CD4-positive, alpha-beta T cell treated with Interleukin-6 at 100 ng/mL for 8 hours (primary cell): ENCODE measurements at places on chromosomes 4 and X.

DNA sequence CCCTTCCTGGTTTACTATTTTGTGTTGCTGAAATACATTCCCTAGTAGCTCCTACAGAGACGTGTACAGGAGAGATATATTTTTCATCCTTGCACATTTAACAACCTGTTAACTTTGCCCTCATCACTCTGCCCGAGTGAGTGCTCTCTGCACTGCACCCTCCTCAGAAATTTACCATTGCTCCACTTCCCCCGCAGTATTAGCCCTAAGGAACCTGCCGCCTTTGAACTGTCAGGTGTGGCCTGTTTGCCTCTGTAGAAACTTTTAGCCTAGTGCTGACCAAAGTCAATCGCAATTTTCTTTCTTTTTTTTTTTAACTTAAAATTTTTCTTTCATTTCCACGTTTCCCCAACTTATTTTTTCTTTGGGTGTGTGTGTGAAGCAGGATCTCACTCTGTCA, 46.6 kb upstream of the TBL1X start:
- DNase-seq: no peak

DNA sequence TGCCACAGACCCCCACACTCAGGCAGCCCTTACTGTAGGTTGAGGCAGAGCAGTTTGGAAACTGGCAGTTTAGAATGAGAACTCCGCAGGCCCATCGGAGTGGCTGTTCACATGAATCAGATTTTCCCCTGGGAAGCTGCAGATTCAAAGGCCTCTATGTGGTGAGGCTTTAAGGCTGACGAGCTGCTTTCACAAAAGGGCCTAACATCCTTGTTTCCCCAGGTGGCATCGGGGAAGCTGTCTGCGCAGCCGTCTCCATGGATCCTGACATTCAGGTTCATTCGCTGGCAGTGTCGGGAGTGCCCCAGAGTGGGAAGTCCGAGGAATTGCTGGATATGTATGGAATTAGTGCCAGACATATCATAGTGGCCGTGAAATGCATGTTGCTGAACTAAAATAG, 33.7 kb downstream of the TKTL1 start:
- DNase-seq: no peak

- DNase-seq: no peak
Observed at GRCh38 chr4:86613734-86614133, 19.6 kb downstream of the PTPN13 start.

DNA sequence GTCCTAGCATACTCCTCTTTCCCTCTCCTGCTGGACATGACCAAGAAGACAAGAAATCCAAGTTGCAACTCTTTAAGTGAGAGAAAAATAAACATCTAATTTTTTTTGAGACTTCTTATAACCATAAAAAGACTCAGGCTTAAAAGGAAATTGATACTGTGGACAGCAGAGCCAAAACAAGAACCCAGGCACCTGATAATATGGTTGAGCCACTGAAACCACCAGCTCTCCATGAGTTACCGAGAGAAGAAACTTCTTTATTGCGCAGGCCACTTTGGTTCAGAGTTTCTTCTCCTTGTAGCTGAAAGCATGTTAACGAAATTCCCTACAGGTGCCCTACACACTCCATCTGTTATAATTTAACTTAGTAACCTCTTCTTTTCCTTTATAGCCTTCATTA, 11.3 kb upstream of the SPCS3 start:
- no peak for DNase-seq

DNA sequence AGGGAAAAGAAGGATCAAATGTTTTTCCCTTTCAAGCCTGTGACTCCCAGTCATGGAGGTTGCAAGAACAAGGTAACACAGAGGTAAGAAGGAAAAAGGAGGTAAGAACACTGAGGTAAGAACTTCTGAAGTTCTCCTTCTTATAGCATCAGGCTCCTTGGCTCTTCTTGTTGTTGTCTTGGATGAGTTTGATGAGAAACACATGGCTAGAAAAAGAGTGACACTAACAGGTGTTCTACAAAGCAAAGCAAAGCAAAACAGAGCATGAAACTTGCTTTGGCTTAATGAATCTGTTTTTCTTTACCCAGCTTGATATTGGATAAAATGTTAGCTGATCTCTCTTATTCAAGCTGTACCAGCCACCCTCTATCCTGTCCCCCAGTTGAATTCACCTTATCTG, 231.2 kb upstream of the F9 start:
- DNase-seq: no peak

GRCh38 chrX:24694825-24695224, 1.1 kb downstream of the POLA1 start:
- no peak for DNase-seq

GRCh38 chrX:5113128-5113527, 1115.5 kb downstream of the NLGN4X start:
- no peak for DNase-seq

DNA sequence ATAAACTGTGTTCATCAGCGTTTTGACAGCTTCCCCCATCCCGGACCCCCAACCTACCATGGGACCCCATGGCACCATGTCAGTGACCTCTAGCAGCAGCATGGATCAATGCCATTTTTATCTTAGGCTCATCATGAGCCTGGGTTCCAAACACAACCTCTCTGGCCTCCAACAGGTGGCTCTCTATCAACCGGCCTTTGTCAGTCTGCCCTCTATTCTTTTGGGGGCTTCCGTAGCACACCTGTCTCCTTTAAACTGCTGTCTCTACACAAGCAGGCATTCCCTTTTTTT, 721 bp upstream of the TMEM150C start:
- no peak for DNase-seq

- DNase-seq: no peak
Observed at GRCh38 chr4:87838890-87839591, 6.3 kb downstream of the MEPE start.

GRCh38 chr4:41693629-41694028, 54.9 kb downstream of the PHOX2B start:
- no peak for DNase-seq
